Activated CD4-positive, CD25-positive, alpha-beta regulatory T cell (primary cell): ENCODE measurements at places on chromosomes 5 and 9.

DNA sequence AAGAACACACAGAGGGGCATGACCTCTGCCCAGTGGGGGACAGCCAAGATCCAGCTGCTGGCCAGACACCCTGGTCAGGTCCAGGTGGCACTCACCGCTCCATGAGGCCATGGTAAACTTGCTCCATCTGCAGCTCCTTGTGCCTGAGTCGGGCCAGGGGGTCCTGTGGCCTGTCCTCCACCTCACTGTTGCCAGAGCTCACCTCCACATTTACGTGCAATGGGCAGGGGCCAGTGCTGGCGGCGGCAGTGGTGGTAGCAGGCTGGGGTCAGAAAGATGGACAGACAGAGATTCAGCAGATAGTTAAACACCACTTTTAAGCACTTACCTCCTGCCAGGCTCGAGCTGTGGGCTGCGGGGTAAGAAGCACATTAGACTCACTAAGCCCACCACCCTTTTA lies 28.0 kb downstream of the AKNA start:
- no peak for DNase-seq

DNA sequence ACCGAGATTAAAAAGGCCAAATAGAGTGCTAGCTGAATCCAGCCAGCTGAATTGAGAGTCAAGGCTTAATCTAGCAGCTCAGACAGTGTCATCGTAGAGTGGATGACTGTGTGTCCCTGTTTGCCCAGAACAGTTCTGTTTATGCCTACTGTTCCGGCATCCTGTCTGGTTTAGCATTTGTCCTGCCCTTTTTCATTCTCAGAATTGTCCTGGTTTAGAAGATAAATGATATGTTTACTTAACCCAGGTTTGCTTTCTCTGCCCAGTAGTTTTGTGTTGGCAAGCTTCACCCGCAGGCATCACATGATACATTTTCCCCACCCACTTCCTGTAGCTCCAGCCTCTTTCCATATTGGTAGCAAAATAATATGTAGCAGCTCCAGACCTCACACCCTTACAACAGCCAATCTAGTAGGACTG lies 41.3 kb upstream of the ZSWIM6 start:
- DNase-seq: no peak

DNA sequence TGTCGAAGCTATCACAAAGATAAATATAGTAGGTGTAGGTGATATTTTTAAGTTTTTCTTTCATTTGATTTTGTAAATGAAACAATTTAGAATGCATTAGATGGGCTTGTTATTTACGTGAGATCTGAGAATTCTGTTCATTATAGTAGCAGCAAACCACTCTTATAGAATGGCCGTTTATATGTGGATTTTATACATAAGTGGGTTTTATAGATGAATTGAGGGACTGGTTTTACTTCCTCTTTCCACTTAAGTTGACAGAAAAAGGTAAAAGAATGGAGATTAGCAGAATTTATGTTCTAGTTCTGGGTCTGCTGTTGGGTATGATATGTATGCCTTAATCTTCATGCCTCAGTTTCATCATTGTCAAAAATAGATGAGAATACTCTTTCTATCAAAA lies 5.6 kb downstream of the RMI1 start:
- no peak for DNase-seq

DNA sequence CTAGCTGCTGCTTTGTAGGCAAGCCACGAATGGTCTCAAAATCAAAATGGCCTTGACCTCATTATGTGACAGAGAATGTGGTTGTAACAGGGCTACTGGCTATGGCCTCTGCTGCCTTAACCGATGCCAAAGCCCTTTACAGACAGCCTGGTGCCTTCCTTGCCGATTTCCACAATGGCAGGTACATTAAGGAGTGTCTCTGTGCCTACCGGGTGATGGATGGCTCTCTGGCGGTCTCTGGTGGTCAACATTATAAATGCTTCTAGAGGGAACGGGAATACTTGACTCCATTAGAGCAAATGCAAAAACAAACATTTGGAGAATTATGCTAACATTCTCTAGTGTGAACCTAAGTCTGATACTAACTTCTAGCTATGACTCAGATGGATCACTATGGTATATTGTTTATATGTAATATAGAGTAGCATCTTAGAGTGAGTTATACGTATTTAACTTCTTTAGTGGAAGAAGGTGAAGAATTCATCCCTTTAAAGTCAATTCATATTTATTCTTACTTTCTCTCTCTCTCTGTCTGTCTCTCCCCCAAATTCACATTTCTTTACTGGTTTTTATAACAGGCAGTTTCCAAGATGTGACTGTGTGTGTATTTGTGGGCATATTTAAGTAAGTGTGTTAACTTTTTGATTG lies 52.5 kb downstream of the RPS23 start:
- DNase-seq: peak; percentile 17

DNA sequence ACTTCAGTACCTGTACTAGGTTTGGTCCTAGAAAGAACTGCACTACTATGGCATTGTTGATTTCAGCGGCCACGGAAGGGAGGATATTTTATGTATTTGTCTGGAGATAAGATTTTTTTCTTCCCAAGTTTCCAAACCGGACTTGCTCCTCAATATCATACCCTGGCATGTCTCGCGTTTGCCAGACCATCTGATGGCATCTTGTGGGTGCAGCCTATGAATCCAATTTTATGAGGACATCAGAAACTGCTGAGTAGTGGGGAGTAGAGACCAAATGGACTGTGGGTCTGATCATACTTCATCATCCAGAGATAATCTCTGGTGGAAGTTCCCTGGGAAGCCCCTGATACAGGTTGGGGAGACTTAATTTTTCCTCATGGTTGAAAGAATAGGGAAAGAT lies 716.1 kb upstream of the WWC1 start:
- DNase-seq: no peak

GRCh38 chr9:122807271-122807900 lies 7.5 kb downstream of the OR1K1 start:
- no peak for DNase-seq

GRCh38 chr5:73896097-73896496 lies 270.1 kb downstream of the ARHGEF28 start:
- no peak for DNase-seq

DNA sequence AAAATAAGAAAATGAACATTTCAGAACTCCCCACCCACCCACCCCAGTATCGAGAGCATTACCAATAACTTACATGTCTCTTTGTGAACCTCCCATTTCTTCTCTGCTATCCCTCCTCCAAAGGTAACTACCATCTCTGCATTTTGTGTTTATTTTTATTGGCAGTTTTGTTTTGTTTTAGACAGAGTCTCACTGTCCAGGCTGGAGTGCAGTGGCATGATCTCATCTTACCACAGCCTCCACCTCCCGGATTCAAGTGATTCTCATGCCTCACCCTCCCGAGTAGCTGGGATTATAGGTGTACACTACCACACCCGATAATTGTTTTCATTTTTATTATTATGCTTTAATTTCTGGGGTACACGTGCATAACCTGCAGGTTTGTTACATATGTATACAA lies 21.7 kb upstream of the GLIS3 start:
- no peak for DNase-seq

- DNase-seq: no peak
Measured at GRCh38 chr5:34857161-34857560, 18.2 kb downstream of the TTC23L start.

- DNase-seq: no peak
Measured at GRCh38 chr9:95807326-95807947, 68.1 kb upstream of the ERCC6L2 start.

DNA sequence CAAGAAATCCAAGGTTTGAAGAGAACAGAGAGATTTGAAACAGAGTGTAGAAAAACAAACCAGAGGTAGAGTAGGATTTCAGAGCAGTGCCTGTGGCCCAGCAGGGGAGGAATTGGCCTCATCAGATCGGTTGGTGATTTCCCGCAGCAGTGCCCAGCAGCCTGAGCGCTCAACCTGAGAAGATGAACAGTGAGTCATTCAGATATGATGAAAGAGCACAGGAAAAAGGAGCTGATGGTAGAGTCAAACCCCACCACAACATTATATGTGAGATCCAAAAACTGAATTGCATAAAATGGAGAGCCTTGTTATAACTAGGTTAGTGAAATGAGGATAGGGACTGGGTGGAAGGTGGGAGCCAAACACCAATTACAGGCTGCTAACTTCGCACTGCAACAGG lies 248.9 kb downstream of the PIK3R1 start:
- no peak for DNase-seq

GRCh38 chr5:152465140-152465539 lies 60.1 kb upstream of the NMUR2 start:
- DNase-seq: no peak

- no peak for DNase-seq
Measured at GRCh38 chr9:92224177-92224576, 69.3 kb downstream of the IARS1 start.

DNA sequence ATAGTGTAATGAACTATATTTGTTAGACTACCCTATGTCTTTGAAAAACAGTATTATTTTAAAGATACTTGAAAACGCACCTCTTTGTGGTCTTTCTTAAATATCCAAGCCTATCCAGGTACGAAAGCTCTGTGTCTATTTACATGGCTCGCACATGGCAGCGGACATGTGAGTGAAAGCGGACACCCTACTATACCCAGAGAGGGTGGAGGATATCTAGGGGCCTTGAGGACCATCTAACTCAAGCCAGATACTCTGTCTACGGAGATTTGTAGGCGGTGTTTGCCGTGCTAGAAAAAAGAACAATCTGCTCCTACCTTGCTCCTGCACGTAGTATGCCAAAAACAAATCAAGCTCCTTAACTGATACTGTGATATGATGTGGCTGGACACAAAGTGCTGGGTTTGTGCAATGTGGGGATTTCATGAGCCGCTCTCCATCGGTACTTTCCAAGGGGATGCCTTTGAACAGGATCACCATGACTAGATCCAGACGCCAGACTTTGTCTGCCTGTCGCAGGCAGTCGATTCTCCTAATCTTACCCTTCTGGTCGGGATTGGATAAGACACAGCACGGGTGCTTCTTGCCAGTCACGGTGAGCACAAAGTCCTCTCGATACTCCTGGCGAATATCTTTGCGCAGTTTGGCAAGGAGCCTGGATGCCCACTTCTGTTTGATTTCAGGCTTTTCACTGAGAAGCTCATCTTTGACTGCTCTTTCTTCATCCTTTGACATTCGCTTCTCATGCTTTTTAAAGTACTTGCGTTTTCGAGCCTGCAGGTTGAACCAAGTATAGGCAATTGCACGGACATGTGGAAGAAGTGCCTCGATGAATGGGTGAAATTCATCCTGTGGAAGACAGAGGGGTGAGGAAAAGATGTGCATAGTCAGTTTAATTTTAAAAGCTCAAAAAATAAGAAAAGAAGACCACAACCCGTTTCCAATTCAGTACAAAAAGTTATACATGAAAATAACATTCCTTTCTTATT lies 7.0 kb downstream of the NFIB start:
- no peak for DNase-seq

- no peak for DNase-seq
Measured at GRCh38 chr5:168075387-168075786, 216.1 kb upstream of the WWC1 start.

DNA sequence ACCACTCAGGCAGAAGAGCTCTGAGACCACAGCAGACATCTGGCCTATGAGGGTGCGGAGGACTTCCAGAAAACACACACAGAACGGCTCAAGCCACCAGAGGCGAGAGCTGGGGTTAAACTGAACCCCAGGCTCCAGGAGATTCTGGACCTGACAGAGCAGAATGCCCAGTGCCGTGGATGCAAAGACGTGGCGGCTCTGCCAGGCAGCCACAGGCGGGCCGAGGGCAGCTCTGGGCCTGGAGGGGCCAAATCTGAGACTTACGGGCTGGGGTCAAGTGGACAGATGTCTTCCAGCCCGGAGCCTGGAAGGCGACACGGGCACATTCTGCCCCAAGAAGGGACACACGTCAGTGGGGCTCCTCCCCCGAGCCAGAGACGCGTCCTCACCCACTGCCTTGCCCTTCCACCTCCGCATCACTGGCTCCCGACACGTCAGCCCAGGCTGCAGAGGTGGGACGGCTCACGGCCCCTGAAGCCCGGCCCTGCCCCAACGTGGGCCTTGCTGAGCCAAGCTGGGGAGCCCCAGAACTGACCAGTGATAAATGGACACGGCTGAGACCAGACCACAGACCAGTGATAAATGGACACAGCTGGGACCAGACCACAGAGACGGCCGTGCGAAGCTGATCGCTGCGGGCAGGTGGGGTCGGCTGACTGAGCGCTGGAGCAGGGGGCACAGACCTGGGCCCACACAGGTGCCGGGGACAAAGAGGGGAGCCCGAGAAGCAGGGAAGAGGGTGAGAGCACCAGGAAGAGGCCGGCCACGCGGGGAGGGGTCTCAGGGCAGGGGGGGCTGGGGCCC lies 40.9 kb upstream of the NSMF start:
- DNase-seq: no peak

GRCh38 chr5:52800394-52801213 lies 12.9 kb downstream of the ITGA1 start:
- peak; percentile 7 for DNase-seq

GRCh38 chr9:121883281-121884056 lies 209.6 kb downstream of the TTLL11 start:
- DNase-seq: no peak

DNA sequence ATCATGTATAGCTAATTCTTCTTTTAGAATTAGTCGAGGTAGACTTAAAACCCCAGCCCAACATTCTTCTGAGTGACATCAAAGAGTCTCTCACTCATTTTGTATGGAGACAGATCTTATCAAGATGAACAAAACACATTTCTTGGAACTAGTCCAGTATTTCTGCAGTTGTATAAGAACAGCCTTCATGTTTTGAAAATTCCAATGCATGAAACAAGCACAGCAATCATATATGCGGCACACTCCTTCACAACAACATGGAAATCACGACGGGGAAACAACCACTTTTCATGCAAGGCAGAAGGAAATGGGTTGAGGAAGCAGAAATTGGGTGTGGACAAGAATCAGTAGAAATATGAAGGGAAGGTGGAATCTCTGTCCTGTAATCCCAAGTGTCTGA lies 113.8 kb downstream of the PLK2 start:
- DNase-seq: no peak

DNA sequence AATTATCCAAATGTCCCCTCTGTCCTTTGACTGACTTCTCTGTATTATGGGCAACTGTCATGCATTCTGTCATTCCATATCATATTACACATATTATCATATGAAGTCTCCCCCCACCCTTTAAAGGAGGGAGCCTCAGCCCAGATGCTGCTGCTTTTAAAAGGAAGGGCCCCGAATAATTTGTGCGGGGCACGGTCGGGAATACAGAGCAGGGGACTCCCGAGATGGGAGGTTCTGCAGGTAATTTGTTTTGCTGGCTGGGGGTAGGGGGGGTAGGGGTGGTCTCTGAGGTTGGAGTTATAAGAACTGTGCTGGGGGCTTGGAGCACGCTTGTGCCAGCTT lies 10.1 kb upstream of the LHX2 start:
- DNase-seq: no peak

- no peak for DNase-seq
Measured at GRCh38 chr5:177440211-177440989, 6.2 kb upstream of the PRR7 start.

DNA sequence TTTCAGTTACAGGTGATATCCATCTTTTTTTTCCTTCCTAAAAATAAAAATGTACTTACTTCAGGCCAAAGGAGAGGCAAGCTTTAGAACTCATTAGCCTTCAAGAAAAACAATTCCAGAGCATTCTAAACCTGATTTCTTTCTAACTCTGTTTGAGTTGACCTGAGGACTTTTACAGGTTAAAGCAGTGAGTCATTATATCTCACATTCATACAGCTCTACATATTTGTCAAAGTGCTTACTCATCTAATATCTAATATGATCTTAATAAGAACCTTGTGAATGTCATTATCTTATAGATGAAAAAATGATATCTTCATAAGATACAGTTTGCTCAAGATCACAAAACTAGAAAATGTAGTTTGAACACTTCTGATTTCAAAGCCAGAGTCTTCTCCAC lies 149.2 kb upstream of the CDKN2B start:
- no peak for DNase-seq

- DNase-seq: no peak
Measured at GRCh38 chr9:112817860-112818203, 67.3 kb downstream of the SNX30 start.
